ENCODE measurements at places on chromosomes 2 and 18.

DNA sequence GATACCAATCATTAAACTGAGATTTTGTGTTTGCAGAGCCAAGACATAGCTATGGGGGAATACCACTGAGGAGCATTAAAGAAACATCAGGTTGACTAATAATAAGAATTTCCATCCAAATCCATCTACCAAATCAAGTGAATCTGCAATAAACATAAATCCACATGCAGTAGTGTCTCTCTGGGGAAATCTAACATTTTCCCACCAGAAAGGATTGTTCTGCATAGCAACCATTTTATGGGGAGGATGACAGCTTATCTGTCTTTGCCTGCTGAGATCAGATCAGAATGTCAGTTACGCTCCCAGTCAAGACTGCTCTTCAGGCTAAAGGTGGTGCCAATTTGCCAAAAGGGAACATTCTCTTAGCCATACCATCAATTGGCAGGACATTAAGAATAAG, 1098.9 kb upstream of the CHAC2 start:
- DNase-seq = no peak

GRCh38 chr2:109348671-109349502, 219.9 kb downstream of the SH3RF3 start:
- DNase-seq = no peak

DNA sequence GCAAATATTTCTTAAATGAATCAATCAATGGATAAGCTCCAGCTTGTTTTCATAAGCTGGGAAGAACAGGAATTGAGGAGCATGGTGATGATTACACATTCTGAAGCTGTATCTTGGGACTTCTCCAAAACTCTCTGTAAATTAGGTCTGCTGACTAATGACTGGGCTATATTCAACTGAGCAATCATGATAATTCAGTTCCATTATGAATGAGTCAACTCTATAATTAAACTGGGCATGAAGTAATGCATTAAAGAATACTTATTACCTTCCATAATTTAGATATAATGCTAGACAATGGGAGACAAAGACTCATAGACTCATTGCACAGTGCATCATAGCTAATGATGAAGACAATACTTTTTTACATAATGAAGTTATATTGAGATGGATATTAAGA, 207.4 kb downstream of the CBLN2 start:
- no peak for DNase-seq

DNA sequence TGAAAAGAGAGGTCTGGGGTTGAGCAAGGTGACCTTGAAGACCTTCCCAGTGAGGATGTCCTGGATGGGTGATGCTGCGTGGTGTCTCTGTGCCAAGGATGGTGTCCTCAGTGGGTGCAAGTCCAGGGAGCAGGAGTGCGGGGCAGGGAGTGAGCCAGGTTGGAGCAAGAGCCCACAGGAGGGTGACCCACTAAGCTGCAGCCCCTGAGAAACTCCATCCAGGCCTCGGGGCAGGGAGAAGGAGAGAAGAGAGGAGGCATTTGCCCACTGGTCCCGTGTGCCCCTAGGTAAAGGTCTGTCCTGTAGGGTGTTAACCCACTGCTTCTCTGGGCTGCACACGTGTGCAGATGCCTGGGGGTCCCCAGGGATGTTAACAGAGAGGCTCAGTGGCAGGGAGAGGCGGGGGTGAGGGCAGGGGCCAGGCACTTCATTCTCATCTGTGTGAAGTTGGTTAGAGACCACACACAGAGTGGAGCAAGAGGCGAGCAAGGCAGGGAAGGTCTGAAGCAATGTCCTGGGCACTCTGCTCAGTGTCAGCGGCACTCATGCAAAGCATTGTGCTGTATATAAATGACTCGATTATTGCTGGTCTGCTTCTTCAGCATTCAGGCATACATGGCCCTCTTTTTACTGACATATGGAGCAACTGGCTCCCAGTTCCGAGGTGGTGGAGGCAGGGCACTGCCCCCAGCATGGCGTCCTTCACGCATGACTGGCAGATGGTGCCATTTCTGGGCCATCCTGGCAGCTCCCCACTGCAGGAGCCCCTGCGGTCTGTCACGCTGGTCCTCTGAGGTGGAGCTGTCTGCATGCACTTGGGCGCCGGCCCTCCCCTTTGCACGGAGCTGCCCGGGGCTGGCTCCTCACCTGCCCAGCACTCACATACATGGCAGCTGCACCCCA, 117.2 kb upstream of the HS6ST1 start:
- no peak for DNase-seq

- no peak for DNase-seq
Observed at GRCh38 chr2:36516136-36516870, 81.7 kb downstream of the FEZ2 start.

GRCh38 chr2:44836916-44837315, 104.6 kb upstream of the SIX3 start:
- DNase-seq = no peak

- no peak for DNase-seq
Observed at GRCh38 chr18:12009581-12010140, 28.4 kb downstream of the IMPA2 start.

GRCh38 chr2:182248362-182248761, 178.5 kb downstream of the PDE1A start:
- DNase-seq = no peak

DNA sequence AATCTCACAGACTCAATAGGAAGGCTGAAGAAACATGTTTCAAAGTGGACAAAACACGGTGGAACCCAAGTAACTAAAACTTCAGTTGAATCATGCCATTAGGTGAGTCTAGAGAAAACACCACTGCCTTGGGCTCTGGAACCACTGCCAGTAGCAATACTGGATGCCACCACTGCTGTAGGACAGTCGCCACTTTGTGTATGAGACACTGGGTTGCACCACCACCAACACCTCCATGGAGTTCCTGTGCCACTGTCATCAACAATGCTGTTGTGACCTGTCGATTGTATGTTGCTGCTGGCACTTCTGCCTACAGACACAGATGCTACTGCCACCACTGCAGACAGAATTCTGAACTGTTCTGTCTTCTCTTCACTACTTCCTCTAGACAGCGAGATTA, 686.7 kb downstream of the METTL4 start:
- no peak for DNase-seq

DNA sequence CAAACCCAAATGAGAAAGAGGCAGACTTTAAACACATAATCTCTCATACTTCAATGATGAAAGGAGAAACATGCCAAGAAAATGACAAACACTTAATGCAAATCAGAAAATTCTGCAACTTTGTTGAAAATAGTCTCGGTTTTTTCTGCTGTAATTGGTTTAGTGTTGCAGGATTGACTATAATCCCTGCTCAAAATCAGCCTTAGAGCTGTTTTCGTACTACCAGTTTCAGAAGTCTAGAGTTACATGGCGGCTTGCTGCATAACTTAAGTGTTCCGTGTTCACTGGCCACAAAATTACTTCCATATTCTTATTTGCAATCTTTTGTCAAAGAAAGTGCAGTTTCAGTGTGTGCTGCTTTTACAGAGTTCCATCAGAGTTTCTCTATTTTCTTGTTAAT, 48.9 kb upstream of the ITGAV start:
- DNase-seq = no peak

DNA sequence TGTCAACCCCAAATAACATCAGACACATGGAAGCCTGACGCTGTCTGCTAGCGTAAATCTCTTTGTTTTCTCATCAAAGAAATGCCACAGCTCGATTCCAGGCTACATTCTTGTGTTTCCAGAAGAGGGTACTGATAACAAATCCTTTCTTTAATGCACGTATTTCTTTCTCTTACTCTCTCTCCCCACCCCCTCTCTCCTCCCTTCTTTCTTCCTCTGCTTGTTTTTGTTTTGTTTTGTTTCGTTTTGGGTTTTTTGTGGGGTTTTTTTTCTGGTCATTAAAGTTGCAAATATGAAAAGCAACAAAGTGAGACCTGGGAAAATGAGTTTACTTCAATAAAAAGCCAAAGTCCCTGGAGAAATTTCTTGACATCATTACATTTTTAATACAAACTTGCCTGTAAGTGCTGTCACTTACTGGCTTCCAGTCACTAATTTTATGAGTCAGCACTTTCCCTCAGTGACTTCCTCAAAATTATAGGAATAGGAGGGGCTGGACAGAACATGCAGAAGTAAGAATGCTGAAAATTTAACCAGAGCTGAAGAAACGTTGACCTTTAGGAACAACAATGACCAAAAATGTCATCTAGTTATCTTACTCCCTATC, 106.7 kb upstream of the NABP1 start:
- peak; percentile 39 for DNase-seq

GRCh38 chr18:78875016-78875777, 104.4 kb upstream of the SALL3 start:
- DNase-seq = peak; percentile 50

DNA sequence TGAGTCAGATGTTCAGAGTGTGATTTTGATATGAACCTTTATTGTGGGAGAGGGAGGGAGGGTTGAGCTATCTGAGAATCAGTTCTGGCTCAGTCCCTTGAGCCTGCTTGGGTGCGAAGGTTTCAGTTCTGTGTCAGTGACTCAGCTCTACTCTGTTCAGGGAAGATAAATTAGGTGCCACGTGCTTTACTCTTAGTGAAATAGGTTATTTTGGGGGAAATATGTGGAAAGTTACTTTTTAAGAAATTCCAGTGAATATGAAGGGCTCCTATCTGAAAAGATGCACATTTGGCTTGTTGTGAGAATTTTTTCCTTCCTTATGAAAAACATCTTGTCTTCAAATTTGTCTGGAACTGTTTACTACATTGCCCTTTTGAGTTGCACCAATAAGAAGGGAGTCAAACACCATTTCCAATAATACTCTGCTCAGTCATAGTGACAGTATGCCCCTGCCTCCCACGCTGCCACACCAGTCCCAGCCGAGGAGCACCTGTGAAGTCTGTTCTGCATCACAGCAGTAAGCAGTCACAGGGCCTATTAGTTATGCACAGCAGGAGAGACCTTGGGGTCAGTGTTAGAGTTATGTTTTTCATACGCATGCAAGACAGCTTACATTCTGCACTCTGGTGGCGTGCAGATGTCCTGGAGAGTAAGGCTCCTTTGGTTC, 32.8 kb upstream of the DNAH7 start:
- DNase-seq = peak; percentile 26

DNA sequence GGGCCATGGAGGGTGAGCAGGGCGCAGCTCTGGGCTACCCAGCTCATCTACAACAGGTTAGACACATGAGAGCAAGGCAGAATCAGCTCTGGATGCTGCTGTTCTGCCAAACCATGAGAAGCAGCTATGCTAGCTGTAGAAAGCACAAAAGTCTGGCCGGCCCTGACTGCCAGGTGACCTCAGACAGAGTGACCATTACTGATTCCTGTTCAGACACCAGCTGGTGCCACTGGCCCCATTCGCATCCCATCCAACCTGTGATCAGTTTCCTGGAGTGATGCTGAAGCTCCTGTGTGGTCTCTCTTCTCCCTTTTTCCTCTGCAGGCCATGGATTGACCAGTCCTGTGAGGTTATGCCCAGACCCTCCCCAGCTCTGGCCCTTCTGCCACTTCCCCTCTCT, 14.3 kb downstream of the RBMS1 start:
- DNase-seq = no peak

- peak; percentile 61 for DNase-seq
Observed at GRCh38 chr2:62724886-62725711, 19.6 kb downstream of the EHBP1 start.

DNA sequence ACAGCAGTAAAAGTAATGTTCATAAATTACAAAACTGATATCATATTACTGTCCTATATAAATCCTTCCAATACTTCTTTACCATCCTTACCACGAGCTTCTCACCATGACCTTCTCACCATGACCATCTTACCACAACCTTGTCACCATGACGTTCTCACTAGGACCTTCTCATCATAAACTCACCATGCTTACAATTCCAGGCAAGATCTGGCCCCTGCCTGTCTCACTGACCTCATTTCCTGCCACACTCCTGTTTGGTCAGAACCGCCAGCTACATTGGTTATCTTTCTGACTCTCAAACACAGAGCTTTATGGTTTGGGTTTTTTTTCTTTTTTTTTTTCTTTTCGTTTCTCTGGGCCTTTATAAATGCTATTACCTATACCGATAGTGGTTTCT, 827.6 kb downstream of the RNF144A start:
- DNase-seq = no peak

- DNase-seq = peak; percentile 96
Observed at GRCh38 chr2:170525566-170525900, 189.6 kb upstream of the SP5 start.

DNA sequence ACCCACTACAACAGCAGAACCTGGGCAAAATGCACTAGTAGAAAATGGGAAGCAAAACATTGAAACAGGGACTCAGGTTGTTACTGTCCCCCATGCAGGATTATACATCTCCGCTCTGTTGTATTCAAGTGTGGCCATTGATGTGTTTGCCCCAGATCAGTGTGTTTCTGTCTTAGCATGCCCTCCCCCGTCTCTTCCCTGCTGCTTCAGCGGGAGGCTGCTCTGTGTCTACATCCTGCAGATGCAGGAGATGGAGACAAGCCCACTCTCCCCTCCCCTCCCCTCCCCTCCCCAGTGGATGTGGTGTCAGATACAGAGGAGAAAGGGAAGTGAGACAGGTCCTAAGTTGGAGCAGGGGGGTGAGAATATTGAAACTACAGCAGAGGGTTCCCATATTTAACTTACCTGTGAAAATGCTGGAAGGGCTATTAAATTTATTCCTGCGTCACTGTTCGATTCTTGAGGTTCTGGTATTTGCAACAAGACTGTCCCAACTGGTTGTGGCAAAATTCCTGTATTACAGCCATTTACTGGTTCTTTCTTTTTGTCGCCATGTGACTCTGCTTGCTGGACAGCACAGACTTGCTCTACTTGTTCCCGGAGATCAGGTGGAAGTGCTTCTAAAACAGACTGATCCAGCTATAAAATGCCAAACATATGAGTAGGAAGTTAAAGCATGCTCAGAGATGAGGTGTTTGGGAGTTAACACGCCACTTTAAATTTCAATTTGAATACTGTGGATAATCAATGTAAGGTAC, 67.0 kb downstream of the EIF5B start:
- no peak for DNase-seq

GRCh38 chr2:70468878-70469277, 84.7 kb downstream of the TGFA start:
- DNase-seq = no peak

- DNase-seq = no peak
Observed at GRCh38 chr2:130767408-130767775, 12.1 kb downstream of the AMER3 start.

GRCh38 chr2:163693484-163693883, 42.3 kb downstream of the FIGN start:
- no peak for DNase-seq

- no peak for DNase-seq
Observed at GRCh38 chr2:10301941-10302478, 694 bp upstream of the HPCAL1 start.

DNA sequence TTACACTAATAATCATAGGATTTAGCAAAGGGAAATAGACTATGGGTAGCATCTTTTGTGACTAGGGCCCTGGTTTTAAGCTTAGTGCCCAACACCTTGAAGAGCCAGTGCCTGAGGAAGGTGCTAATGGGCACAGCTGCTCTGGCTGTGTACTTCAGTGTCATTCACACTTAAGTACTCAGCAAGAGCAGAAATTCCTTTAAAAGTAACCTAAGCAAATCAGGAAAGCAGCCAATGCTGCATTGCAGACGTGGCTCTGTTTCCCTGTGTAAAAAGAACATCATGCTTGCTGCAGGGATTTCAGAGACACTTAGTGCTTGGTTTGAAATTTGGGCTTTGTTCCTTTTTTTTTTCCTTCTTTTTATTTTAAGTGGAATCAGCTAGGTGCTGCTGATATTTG, 505.4 kb downstream of the SUCLG1 start:
- DNase-seq = no peak

All from Daoy (cell line).